ENCODE measurements at places on chromosomes 16 and 17.

GRCh38 chr16:82070656-82071369 is 35.8 kb downstream of the HSD17B2 start:
- DNase-seq, result no peak

GRCh38 chr17:73722165-73722564 is 77.9 kb upstream of the SDK2 start:
- no peak for DNase-seq

DNA sequence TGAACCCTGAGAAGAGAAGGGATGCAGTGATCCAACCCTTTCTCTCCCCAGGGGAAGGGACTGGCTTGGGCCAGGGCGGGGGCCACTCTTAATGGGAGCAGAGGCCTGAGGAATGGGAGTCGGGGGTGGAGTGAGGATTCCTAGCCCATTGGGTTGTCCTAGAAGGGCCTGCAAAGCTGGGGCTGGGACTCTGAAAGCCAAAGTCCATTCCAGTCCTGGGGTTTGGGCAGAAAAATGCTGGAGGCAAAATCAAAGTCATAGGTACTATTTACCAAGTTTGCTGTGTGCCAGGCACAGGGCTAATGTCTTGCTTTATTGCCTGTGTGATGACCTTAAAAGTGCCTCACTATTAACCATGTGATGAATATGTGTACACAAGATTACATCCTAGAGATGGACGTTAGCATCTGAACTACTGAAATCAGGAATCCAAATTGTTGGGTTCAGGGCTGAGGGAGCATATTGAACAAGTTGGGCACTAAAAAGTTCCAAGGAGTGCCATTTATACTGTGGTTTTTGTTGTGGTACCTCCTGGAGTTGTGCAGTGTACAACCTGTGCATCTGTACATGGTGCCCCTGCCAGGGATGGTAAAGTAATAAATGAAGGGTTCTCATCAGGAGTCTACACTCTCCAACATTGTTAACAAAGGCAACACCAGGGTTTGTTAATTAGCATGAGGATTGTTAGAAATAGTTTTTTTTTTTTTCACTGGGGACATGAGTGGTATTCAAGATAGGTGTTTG is 84.4 kb upstream of the NKD1 start:
- DNase-seq, result no peak

DNA sequence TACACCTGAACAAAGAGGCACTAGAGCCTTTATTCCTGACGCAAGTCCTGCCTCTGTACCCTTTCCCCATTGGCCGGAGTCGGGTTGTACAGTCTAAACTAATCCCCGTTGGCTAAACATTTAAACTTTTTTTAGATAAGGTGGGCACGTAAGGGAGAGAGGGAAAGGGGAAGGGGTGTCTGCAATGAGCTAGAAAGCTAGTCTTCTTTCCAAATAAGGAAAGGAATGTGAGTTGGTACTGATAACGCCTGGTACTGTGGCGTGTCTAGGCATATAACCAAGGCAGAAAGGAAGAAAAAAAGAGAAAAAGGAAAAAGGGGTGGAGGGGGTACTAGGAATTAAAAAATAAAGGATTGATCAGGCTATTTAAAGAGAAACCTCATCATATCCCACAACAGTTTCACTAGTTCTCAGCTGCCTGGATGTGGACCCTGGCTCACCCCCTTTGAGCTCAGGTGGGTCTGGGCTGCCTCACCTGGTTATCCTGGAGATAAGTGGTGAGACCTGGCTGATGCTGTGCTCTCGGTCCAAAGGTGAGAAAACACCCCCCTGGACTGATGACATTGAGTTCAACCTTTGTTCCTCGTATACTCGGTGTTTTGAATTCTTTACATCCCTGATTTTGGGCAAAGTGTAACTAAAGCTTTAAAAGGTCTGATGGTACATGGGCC is 90.9 kb upstream of the EEF2KMT start:
- DNase-seq, result no peak

- no peak for DNase-seq
Observed at GRCh38 chr16:83238949-83239691, 568.7 kb upstream of the HSBP1 start.

DNA sequence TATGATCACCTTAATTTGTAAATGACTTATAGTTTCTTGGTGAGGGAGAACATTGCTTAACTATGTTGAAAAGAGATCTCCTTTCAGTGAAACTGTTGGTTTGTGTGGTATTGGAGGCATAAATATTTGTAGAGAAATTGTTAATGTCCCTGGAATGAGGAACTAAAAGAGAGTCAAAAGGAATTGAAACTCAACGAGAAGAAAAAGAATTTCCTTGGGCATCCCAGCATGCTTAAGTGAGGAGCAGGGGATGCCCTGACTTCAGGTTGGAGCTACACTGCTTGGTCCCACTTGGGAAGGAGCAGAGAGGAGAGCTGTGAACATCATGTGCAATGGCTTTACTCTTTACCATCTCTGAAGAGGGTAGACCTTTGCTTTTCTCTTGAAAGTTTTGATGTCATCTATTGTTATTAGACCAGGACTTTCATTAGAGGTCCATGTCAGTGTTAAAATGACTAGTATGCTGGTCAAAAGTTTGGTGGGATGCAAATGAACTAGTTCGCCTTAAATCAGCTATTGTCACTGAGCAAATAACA is 21.7 kb downstream of the KRT23 start:
- no peak for DNase-seq

DNA sequence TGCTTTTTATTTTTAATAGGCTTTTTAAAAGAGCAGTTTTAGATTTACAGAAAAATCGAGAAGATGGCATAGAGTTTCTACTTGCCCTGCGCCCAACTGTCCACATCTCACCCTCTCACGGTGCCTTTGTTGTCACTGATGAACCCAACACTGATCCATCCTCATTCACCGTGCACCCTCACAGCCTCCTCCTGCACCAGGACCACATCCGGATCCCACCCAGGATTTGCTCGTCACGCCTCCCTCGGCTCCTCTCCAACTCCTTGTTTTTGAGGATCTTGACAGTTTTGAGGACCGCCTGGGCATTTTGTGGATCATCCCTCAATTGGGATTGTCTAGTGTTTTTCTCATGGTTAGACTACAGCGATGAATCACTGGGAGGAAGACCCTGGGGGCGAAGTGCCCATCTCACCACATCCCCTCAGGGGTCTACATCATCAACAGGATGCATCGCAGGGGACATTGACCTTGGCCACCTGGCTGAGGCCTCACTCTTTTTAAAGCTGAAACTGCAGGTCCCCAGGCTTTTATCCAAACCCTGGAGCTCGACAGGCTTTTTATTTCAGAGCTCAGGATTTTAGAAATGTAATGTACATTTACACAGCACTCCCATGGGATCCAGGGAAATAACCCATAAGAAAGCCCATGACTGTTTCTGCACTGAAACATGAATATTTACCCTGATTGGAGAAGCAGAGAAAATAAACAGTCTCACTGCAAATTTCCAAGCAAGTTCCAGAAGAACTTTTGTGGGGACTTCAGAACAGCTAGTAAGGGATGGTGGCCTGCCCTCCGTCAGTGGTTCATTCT is 71.8 kb upstream of the ZNF469 start:
- DNase-seq, result no peak

DNA sequence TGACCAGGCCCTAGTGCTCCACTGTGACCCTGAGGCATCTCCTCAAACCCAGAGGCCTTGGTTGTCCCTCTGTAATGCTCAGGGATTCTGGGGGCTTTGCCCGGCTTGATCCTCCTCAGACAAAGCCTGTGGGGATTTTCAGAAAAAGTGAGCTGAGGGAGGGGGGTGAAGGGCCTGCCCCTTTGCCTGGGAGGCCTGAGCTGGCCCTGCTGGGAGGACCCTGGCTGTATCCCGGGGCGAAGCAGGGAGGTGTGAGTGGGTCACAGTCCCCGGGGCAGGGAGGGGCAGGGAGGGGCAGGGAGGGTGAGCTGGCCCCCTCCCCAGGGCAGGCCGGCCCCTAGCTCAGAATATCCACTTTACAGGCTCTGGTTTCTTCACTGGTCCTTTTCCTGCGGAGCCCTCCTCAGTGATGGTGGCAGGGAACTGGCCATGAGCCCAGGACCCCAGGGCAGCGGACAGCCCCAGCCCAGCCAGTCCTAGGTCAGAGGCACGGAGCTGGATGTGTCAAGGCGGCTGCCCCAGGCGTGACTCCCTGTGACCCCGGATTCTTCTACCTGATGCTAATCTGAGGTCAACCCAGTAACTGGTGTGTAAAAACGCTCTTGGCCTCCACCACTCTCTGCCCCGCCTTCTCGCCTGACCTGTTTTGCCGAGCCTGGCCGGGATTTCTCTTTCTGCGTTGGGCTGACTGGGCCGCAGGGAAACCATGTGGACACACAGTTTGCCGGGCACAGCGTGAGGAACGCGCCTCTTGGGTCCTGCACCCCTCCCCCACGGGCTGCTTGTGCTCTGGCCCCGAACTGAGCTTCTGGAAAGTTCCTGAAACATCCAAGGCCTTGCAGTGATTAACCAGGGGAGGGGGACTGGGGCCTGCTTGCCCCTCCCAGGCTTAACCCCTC is 5.8 kb upstream of the FASN start:
- no peak for DNase-seq

DNA sequence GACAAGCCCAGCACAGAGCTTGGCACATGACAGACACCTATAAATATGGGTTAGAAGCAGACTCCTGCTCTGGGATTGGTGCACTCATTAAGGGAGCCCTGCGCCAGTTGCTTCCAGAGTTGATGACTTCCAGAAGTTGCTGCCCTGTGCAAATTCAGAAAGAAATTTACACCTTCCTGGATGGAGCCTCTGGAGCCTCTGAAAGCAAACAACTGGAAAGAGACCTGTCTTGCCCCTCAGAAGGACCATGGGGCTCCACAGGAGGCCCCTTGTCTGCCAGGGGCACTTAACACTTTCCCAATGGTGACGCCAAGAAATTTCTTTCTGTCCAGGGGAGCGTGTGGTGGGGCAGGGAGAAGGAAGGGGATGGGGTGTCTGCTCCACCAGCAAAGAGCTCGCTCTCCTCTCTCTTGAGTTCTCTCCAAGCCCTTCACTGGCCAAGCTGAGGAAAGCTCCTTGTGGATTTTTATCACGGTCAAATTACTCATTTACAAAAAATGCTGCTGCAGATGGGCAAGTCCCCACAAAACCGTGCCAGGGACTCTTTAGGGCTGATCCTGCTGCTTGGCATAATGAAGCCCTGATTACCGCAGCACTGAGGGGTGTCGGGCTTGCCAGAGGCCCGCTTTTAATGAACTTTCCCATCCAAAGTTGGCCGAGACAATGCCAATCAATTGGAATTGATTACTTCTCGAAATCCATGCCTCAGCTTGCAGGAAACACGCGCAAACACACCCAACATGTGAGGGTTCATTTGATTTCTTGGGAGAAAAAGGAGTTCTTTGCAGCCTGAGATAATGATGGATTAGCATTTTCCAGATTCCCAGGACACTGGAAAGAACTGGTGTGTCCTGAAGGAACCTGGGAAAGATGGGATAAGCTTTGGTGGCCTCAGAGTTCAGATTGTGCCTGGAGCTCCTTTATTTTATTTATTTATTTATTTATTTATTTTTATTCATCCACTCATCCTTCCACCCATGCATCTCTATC is 583.6 kb upstream of the CDH5 start:
- no peak for DNase-seq

- no peak for DNase-seq
Observed at GRCh38 chr16:79287424-79287917, 313.1 kb downstream of the MAF start.

GRCh38 chr17:69450918-69451317 is 36.4 kb downstream of the MAP2K6 start:
- no peak for DNase-seq

GRCh38 chr17:77316191-77316641 is 175.4 kb downstream of the SEC14L1 start:
- DNase-seq, result no peak

DNA sequence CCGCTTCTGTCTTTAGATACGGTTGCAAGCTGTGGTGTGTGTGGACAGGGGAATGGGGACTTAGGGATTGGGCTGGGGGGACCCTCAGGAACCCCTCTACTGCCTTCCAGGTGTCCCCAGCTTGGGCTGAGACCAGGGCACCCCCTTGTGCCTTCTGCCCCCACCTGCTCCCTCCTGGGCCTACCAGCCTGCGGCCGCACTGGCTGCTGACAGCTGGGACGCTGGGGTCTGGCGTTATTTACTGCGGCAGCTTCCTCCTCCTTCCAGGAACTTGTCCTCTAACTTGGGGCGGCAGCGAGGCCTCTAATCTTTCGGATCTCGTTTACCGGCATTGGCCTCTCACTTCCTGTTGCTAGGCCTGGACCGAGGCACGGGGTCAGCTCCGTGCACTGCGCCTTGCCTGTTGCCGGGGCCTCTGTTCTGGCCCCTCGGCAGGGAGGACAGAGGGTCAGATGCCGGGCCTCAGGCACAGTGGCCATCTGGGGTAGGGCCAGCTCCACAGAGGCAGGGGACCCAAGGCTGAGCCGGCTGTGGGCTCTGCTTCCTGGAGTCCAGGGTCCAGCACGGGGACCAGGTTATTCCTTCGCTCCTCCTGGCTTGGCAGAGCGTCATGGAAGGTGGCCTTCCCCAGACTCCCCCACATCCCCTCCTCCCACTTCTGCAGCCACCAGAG is 31.8 kb downstream of the TMEM235 start:
- DNase-seq, result no peak

- DNase-seq, result no peak
Observed at GRCh38 chr17:38732376-38733281, 2.5 kb downstream of the CISD3 start.

DNA sequence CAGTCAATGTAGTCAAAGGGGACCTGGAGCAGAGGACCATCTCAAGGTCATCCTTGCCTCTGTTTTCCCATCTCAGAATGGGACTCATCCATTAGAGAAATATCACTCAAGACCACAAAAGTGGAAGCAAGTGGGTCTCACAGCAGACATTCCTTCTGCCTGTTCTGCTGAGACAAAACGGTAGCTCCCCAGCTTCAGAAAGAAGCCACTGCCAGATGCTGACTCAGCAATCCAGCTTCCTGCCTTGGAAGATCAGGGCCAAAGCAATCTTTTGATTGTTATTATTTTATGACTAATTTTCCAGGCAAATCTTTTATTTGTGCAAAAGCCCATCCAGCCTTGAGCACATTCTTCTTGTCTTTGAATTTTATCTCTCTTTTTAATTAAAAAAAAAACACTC is 86.8 kb downstream of the CCT6B start:
- no peak for DNase-seq

DNA sequence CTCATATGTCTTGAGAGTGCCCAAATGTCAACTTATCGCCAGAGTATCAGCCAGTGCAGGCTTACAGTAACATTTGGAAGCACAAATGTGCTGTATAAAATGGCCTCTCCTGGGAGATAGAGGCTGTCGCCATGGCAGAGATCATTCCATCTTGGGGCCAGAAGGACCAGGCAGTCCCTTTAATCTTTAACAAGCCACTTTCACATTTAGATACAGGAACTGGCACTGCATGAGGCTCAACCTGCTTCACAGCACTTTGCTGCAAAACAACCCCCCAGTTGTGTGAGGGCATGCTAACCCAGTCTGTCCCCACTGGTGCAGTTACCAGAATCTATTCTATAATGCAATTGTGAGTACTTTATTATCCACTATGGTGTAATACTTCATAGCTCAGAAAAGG is 4.7 kb upstream of the RFFL start:
- no peak for DNase-seq

GRCh38 chr17:80237386-80237785 is 17.2 kb downstream of the SLC26A11 start:
- no peak for DNase-seq
